ENCODE measurements at places on chromosomes 6 and 20.

GRCh38 chr20:37308086-37309050 lies 18.9 kb downstream of the MANBAL start:
- DNase-seq = no peak

GRCh38 chr6:116254297-116255056 lies 602 bp upstream of the TSPYL4 start:
- no peak for DNase-seq

DNA sequence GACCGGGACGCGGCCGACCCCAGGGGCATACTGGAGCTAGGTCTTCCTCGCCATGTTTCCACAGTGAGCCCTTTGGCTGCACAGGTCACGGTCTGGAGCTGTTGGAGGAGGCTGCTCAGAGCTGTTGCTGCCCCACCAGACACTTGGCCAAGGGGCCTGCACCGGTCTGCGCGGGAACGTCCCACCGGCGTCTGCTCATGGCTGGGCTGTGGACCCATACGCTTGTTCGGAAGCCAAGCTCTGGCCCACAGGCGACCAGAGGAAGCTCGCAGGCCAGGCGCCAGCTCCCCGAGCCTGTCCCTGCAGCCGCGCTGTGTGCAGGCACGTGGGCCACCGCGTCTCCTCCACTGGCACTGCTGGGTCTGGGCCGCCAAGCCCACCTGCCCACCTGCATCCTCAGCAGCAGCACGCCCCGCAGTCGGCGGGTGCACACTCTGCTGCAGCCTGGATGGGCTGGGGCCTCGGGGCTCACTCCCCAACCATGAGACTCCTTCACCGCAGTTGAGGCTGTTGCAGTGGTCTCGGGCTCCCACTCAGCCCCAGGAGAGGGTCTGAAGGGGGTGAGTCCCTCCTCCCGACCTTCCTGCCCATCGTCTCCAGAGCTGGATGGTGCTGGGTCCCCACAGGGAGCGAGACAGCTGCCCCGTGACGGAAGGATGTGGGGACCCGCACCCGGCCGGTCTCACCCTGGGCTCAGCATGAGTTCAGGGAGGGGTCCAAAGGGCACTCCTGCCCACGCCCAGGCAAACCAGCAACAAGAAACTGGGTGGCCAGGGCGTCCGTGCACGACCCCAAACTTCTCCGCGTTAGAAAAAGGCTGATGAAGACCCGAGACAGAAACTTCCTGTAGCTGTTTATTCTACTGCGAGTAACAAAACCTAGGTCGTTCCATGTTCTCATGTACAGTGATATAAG lies 15.5 kb upstream of the TCFL5 start:
- DNase-seq = no peak

GRCh38 chr6:35128042-35128441 lies 13.1 kb downstream of the TCP11 start:
- no peak for DNase-seq

DNA sequence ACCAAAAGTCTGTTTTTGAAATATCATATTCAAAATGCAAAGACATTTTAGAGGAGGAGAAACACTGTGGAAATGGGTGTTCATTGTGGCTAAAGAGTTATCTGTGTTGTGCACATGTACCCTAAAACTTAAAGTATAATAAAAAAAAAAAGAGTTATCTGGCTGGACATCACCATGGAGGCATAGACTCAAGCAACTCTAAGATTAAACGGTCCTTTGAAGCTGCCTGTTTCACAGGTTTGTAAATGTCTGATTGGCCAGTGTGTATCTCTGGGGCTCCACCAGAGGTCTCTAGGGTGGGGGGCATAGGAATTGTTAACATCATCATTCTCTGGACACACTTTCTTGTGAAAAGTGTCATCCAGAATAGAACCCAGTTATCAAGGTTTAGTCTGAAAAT lies 39.2 kb downstream of the TSPYL4 start:
- no peak for DNase-seq

GRCh38 chr6:97049253-97050011 lies 124.9 kb downstream of the KLHL32 start:
- DNase-seq = no peak

DNA sequence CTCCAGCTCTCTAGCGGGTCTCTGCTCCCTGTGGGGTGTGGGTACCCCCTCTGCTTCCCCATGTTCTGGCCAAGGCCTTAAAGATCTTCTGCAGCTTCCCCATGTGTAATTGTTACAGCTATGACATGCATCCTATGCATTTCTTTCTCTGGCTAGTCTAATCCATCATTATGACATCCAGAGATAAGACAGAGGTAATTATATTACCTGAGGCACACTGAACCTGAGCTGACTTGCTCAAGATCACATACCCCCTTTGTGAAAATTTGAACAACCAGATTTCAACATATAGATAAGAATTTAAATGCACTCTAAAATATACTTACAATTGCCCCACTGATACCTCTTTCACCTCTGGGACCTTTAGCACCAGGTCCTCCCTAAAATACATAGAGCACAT lies 102.4 kb downstream of the COL12A1 start:
- no peak for DNase-seq

DNA sequence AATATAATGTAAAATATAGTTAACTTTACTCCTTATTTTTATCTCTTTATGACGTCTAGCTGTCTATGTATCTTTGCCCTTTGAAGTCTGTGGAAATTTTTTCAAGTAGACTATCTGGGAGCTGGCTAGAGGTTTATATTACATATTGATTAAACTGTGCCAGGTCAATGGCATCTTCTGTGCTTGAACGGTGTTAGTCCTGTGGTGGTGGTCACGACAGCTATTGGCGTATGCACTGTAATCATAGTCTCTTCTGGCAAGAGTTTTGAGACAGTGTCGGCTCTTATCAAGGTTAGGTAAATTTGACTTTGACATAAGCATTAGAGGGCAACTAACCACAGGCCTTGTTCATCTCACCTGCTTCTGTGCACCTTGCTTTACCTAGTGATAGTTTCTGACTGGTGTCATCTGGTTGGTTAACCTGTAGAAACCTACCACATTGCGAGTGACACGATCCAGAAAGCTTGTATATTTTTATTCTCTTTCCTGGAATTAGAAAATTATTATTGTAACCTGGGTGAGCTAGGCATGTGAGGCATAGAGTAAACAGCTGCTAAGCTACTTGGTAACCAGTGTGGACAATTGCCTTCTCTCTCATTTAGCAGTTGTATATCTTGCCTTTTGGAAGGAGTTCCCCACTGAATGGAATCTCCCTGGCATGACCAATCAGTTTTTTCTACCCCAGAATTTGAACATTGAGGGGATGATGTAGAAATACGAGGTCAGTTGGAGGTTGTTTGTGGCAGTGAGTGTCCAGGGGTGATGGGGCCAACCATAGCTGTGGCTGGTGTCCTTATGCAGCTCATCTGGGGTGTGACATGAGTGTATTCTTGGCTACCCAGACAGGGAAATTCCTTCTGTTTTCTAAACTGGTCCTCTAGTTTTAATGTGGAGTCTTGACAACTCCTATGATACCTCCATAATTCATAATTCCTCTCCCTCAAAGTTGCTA lies 45.9 kb downstream of the SH3BGRL2 start:
- no peak for DNase-seq

GRCh38 chr6:156886409-156886808 lies 109.2 kb downstream of the ARID1B start:
- DNase-seq = no peak

DNA sequence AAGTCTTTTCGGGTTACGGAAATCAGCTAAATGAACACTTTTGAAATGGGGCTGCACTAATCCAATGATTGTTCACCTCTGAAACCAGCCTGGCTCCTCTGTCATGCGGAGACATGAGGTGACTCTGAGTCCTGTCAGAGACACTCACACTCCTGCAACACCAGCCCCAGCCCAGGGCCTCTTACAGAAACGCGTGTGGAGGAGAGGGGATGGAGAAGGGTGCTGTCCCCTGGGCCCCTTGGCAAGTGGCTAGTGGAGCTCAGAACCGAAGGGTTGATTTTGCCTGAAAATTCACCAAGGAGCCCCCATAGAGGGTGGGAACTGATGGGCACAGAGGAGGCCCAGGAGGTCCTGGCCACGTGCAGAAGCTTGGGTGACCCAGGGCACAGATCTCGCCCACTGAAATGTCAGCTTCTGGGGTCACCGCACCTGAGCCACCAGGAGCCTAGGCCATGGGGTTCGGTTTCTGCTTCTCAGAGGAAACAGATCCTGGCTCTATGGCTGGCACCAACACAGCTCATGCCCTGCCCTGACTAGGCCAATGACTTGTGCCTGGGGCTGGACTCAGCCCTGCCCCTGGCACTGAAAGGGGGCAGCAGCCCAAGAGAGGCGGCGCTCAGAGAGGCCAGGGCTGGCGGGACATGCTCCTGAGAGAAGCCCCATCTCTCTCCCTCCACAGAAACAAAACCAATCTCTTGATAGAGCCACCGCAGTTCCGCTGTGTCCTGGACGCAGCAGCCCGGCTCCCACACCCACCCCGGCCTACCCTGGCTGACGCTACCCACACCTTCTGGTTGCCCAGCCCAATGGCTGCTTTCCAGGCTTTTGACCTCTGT lies 144.7 kb downstream of the ERMARD start:
- no peak for DNase-seq

- DNase-seq = no peak
Observed at GRCh38 chr6:113370508-113371502, 486.3 kb upstream of the MARCKS start.

DNA sequence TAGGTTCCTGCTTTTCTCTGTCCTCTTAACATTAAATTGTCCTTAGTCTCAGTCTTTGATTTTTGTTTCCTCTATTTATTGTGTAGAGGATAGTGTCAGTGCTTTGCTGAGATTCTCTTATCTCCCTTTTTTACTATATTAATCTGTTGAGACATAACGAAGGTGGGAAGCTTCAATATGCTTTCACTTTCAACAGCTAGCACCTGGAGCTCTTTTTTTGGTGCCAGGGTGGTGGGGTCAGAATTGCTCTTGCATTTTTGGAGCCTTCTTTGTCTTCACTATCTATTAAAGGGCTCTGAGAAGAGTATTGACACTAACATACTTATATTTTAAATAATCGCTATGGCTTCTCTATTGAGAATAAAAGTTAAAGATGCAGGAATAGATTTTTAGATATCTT lies 97.1 kb upstream of the EPHA7 start:
- no peak for DNase-seq

DNA sequence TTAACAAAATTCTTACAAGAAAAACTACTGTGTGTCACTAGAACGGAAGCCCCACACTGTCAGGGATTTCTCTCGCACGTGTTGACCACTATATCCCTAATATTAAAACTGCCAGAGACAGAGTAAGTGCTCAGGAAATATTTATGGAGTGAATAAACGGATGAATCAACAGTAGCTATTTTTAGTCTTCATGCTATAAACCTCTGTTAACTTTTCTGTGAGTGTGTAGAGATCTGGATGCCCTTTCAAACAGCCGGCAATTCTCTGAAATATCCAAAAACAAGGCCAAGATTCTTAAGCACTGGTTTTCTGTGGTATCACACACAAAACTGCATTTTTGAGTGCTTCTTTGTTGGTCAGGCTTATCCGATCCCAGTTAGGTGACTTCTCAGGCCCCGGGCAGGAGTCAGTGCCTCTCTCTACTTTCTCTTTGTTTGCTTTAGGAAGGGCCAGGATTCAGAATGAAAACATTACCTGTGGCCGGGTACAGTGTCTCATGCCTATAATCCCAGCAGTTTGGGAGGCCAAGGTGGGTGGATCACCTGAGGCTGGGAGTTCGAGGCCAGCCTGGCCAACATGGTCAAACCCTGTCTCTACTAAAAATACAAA lies 15.7 kb downstream of the ATP9A start:
- no peak for DNase-seq

DNA sequence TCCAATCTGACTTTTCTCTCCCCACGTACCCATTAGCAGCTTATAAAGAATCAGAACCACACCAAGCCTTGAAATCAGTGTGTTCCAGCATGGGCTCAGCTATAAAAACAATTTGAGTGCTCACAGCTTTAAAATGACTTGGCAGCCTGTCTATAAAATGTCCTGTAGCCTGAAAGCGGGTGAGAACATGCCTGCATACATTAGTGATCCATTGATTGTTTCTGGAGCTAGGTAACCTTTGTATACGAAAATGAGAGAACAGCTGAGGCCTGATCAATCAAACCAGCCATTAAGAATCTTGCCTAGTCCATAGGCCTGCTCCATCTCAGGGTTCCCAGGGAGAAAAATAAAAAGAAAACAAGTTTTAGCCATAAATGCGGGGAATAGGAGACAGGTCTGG lies 245.8 kb upstream of the SULF2 start:
- DNase-seq = no peak

DNA sequence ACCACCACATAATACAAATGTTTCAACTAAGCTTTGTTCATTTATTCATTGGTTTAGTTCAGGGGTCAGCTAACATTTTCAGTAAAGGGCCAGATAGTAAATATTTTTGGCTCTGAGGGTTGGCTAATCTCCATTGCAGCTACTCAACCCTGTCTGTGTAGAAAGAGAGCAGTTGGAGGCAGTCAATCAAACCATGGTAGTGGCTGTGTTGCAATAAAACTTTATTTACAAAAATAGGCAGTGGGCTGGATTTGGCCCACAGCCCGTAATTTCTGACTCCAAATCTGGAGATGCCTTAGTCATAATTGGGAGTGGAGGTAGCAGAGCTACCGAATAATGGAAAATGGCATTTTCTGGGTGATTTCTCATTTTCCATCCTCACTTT lies 242.5 kb upstream of the ZFP64 start:
- no peak for DNase-seq

DNA sequence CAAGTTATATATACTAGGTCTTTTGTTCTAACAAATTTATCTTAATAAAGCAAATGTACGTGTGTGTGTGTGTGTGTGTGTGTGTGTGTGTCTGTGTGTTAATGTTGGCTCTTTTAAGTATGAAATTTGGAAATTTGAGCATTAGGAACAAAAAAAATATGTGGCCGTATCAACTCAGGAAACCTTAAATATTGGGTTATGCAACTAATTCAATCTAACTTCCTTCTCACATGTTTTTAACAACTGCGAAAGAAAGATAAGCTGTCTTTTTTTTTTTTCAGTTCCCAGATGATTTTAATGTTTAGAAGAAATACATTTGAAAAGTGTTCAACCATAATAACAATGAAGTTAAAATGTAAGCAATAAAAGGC lies 616.4 kb upstream of the ARID1B start:
- DNase-seq = no peak

- no peak for DNase-seq
Observed at GRCh38 chr6:124924333-124924759, 37.9 kb upstream of the RNF217 start.

GRCh38 chr6:71367756-71368155 lies 79.1 kb downstream of the OGFRL1 start:
- DNase-seq = no peak

DNA sequence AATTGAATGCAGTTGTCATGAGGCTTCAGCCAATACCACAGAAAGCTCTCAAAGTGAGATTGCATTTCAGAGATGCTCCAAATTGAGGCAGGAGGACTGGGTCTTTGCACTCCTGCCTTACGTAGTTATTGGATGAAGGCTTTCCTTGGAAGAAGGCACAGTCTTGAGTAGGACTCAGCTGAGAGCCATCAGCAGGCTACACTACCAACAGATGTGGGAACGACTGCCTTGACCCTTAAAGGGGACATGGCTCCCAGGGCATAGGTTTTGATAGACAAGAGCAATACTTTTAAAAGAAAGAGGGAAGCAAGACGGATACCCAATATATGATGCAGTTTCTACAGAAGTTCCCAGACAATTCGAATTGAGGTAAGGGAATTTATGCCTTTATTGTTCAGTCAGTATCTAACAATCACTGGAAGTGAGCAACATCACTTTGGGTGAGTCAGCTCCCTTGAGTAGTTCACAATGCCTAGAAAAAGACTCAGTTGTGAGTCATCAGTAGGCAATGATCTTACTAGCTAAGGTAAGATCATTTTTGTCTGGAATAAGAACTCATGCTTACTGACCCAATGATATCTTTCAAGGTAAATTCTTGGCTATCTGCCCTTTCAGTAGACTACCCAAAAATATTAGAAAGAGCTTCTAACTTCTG lies 390.8 kb downstream of the GJA1 start:
- DNase-seq = no peak
